ENCODE measurements at places on chromosomes 11 and 22. TPM values are rescaled to one million over a fixed set of nuclear protein-coding genes. Genes with fewer than 3 reads are reported as not detected.

- H3K27me3 ChIP-seq = no peaks in the 10 kb centered on the region
- no peak for DNase-seq
- H3K27ac ChIP-seq = no peak overlapping the region
- H3K4me3 ChIP-seq = no peak overlapping the region
These were observed 149.8 kb upstream of the THY1 start for GRCh38 chr11:119572481-119573424.

GRCh38 chr11:64006398-64006797 is 20.2 kb downstream of the OTUB1 start:
- H3K4me1 ChIP-seq = peaks cover 21% of the 10 kb centered on the region
- no peaks in the 10 kb centered on the region for H3K27me3 ChIP-seq
- H3K36me3 ChIP-seq = no peaks in the 10 kb centered on the region
- H3K4me3 ChIP-seq = no peak overlapping the region

Gene TNNT3
- total RNA-seq = 0.96 TPM

DNA sequence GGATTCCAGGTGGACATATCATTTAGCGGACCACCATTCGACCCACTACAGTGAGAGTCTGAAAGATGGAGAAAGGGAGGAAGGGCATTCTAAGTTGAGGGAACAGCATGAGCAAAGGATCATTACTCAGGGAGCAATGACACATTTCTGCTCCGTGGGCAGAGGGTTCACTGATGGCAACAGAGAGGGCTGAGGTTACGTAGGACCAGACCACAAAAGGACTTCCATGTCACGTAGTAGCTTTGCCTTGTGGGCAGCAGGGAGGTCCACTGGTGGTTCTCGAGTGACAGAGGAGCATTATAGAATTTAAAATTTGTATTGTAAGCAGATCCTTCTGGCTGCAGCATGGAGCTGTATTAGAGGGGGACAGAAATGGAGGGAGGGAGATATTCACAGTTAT is 109.7 kb upstream of the NAV2 start:
- no peak overlapping the region for H3K4me3 ChIP-seq
- no peak overlapping the region for H3K27ac ChIP-seq
- H3K27me3 ChIP-seq = no peaks in the 10 kb centered on the region
- no peak for DNase-seq

DNA sequence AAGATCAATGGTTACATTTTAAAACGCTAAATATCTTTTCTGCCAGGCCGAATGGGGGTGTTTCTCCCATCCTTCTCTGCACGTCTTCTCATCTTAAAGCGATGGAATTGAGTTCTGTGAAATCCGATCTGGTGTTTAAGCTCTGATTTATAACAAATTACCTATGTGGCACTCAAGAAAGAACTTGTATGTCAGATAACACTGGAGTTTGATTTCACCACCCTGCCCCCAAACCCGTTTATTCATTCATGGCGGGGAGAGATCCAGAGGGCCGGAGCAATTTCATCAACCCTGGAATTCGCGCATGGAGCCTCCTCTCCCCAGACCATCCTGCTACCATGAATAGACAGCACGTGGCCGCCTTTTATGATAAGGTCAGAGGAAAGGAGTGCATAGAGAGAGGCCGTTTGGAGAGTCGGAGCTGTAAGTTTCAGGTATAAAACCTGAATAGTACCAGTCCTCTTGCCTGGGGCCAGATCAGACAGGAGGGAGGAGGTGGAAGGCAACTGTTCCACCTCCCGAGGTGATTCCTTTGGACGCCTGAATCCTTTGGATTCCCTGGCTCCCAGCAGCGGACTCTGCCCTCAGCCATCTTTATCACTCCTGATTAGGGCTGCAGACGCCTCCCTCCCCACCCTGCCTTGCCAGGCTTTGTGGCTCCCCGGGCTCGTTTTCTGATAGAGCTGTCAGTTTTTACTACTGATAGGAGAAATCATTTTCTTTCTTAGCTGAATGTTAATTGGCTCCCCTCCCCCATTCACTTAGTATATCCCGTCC is 27.3 kb upstream of the NFAM1 start:
- H3K4me1 ChIP-seq = no peaks in the 10 kb centered on the region
- H3K4me3 ChIP-seq = no peak overlapping the region
- H3K27me3 ChIP-seq = peaks cover 6% of the 10 kb centered on the region
- H3K27ac ChIP-seq = no peak overlapping the region

DNA sequence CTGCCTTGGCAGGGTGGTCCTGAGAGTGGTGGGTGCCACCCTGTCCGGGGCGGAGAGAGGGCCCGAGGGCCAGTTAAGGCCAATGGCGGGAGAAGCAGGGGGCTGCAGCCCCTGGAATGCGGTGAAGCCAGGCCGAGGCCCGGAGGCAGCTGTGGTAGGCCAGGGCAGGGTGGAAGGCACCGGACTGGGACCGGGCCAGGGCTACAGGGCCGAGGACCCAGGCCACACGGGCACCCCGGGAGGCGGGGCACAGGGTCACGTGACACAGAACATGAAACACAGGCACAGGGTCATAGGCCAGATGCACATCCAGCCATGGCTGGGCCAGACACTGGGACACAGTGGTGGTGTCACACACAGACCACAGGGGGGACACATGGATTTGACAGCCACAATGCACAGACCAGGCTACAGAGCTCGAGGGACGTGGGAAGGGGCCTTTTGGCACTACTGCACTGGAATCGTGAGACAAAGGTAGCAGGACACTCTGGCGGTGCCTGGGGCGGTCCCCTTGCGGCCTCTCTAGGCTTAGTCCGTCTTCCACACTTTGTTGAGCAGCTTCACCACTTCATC is 2.8 kb downstream of the SLC25A1 start:
- H3K4me3 ChIP-seq = no peak overlapping the region
- H3K4me1 ChIP-seq = peaks cover 38% of the 10 kb centered on the region
- DNase-seq = no peak
- H3K36me3 ChIP-seq = peaks cover 5% of the 10 kb centered on the region
- peak overlapping the region; percentile 61 for H3K27ac ChIP-seq
- H3K27me3 ChIP-seq = no peaks in the 10 kb centered on the region

Data from adrenal gland (tissue), 19 donors.